ENCODE measurements at places on chromosomes 16 and 17.

DNA sequence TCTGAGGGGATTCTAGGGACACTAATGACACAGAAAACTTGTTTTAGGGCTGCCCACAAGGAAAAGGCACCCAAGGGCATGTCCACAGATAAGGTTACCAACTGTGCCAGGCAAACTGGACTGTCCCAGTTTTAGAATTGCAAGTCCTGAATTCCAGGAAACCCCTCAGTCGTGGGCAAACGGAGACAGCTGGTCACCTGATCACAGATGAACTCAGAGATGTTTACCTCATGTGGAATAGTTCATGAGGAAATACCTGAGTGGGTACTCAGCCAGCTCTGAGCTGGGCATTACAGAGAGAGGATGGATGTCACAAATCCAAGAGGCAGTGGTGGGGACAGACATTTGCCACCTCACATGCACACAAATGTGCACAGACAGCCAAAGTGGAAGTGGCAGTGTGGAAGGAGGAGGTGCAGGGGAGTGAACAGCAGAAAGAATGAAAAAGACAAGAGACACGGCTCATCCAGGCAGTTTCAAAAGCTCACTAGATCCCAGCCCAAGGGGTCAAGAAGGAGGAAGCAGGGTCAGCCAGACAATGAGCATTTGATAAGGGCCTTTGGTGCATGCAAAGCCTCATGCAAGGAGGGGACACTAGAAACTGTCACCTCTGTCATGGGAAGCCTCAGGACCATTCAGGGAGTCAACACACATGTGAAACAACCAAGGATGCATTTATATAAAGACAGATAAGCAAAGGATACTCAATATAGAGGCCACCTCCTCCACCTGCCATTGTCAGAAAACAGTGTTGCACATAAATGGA, 24.8 kb downstream of the TTLL6 start:
- no peak for DNase-seq

GRCh38 chr16:54116124-54116655, 170.4 kb downstream of the IRX3 start:
- DNase-seq: no peak

- peak; percentile 55 for DNase-seq
Measured at GRCh38 chr17:2123375-2124251, 68.7 kb downstream of the HIC1 start.

- no peak for DNase-seq
Measured at GRCh38 chr16:86171329-86171728, 272.4 kb downstream of the IRF8 start.

GRCh38 chr16:86297391-86297790, 212.9 kb upstream of the FOXF1 start:
- no peak for DNase-seq

DNA sequence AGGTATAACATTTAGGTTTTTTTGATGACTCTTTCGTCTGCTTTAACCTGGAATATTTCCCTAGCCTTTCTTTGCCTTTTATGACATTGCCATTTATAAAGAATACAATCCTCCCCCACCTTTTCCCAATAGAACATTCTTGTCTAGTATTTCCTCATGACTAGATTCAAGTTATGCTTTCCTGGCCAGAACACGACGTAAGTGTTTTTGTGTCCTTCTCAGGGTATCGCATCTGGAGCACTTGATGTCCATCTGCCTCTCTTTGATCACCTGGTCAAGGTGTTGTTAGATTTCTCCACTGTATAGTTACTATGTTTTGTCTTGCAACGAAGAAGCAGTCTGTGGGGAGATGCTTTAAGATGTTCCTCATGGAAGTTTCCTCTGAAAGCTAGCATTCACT, 87.4 kb downstream of the MSI2 start:
- no peak for DNase-seq

DNA sequence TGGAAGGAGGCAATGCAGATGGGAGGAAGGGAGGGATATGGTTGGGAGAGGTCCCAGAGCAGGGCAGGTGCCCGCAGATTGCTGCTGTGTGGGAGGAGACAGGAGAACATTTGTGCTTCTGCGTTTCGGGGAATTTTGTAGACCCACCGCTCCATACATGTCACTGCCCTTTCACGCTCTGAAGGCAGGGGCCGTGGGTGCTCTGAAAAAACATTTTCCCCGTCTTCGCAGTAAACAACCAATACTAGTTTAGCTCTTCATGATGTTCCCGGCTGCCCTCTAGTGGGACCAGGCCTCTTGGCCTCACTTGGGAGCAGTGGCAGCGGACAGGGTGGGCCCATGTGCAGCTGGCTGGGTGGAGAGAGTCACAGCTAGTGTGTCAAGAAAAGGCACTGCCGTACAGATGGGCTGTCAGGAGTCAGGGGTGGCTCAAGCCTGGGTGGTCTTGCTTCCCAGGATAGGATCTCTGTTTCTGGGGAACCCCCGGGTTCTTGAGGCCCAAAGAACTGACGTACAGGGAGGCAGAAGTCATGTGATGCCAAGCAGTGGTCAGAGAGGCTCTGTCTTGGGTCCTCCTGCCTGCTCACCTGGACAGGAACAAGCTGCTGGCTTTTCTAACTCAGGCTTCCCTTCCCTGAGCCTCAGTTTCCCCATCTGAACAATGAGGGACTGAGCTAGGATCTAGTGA, 46.5 kb upstream of the CPNE2 start:
- DNase-seq: peak; percentile 75

DNA sequence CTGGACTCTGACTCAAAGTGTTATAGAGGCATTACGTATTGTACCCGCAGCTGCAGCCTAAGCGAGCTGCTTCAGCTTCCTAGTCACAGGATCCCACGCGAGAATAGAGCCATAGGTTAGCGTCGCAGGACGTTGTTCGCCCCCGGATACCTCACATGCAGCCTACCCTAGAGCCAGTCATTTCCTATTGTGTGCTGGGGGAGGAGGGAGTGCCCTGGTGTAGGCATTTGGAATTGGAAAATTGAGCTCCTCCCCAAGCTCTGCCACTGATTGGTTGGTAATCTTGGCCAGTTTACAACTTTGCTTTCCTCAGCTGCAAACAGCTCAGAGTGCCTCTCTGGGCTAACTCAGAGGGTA, 530 bp downstream of the NAA60 start:
- peak; percentile 87 for DNase-seq

DNA sequence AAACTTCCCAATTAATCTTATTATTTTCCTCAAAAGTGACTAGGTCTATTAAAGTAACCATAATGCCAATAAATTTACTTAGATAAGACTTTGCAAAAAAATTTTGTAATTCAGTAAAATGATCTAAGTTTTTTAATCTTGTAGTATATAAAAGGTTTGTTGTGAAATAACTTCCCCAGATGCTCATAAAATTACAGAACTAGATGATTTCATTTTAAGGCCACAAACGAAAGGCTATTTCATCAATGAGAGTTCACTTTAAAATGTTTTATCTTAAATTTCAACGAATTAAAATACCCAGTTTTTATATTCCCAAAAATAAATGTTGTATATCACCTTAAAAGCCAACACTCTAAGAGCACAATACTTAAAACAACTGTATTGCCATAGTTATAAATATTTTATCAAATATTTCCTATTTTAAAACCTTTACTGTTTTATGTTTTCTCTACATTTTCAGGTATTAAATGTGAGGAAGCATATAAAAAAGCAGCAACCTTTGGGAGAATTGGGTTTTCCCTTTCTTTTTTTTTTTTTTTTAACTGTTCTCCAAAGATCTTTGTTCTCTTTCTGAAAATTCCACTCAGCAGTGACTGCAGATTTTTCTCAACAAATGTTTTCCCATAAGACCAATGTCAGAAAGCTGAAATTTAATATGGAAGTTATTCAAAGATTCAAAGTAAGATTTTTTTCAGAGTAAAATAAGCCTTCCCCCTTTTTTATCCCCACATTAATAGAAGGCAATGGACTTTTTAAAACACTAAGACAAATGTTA, 169.9 kb downstream of the CYB561 start:
- DNase-seq: no peak

GRCh38 chr17:8146381-8147140, 5.6 kb downstream of the PER1 start:
- DNase-seq: no peak

GRCh38 chr16:77297996-77298395, 98.8 kb downstream of the SYCE1L start:
- DNase-seq: peak; percentile 60

DNA sequence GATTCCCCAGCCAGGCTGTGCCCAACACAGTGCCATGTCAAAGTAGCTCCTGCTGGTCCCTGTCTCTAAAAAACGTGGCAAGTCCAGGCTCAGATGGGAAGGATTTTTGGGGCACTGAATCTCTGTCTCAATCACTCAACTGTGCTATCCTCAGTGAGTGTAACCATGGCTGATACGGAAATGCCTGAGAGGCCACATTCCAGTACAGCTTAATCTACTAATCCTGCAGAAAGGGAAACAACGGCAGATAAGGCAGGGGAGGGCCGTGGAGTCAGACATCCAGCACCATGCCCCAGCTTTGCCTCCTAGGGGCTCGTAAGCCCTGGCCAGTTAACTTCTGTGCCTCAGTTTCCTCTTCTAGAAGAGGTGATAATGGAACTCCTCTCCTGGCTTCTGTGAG, 251.7 kb downstream of the CPPED1 start:
- no peak for DNase-seq

- no peak for DNase-seq
Measured at GRCh38 chr17:12048843-12049473, 28.3 kb downstream of the MAP2K4 start.

DNA sequence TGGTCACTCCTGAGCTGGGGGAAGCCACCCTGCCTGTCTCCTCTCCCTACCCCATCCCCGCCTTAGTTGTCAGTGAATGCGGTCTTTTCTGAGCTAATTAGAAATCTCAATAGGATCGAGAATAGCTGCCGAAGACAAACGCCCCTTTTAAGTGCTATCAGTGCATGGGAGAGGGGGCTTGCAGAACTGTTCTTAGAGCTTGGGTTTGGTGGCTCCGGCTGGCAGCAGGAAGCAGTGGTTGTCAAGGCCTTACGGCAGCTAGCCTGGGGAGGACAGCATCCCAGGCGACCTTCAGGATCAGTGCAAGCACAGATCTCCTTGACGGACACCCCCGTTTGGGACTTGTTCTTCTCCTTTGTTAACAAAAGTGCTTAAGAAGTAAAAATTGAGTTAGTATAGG, 195.1 kb downstream of the CCDC182 start:
- no peak for DNase-seq

- no peak for DNase-seq
Measured at GRCh38 chr16:73542885-73543284, 495.0 kb upstream of the ZFHX3 start.

- no peak for DNase-seq
Measured at GRCh38 chr17:50611634-50612033, 23.0 kb upstream of the ABCC3 start.

DNA sequence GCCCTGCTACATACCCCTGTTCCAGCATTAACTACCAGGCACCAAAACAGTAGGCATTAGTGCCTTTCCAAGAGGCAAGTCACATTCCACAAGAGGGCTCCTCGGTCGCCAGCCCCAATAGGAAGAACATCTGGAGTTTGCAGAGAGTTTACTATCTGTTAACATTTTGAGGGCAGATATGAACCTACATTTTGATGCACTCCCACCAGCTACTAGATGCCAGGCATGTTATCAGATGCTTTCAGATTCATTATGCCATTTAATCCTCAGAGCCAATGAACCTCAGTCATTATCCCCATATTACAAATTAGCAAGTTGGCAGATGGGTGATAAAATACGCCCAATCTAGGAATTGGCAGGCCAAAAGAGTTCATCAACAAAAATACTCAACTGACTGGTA, 4.2 kb upstream of the CMTM2 start:
- DNase-seq: no peak

DNA sequence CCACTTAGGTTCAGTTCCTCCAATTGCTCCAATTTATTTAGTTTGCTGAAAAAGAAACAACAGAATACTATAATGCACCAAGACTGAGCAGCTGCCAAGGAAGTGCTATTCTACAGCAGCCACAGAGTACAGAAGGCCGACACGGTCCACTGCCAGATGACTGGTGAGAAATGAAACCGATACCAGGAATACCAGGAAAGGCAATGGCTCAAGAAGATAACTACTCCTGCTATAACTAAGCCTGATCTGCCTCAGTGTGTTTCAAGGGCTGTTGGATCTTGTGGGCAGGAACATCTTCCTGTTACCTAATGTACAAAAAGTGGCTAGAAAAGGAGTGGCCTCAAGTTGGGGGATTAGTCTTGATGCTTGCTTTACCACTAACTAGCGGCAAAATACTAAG, 32.8 kb downstream of the MARVELD3 start:
- DNase-seq: no peak

- peak; percentile 39 for DNase-seq
Measured at GRCh38 chr17:9240659-9241370, 219.5 kb downstream of the NTN1 start.

GRCh38 chr17:6525731-6526130, 30.6 kb downstream of the PITPNM3 start:
- DNase-seq: no peak

GRCh38 chr16:22335668-22336246, 38.5 kb downstream of the POLR3E start:
- DNase-seq: no peak

Measured in endothelial cell of umbilical vein (primary cell).